ENCODE measurements at places on chromosomes 13 and 19.

GRCh38 chr19:17877696-17878095 lies 6.0 kb downstream of the SLC5A5 start:
- no peak for DNase-seq

DNA sequence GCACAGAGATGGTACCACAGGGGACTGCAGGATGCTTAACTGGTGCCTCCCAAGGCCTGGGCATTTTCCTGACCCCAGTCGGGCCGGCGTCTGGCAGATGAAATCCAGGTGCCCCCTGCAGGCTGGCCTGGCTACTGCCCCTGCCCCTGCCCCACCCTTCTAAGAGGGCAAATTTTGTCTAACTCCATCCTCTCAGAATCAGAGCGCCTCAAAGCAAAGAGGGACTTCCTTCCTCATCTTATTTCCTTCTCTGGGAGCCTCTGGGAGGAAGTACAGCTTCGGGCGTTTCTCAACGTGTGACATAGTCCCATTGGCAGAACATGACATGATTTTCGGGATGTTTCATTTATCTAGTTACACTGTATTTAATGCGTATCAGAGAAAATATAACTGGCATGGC lies 2.7 kb downstream of the PRKACA start:
- DNase-seq, result peak; percentile 67

- DNase-seq, result no peak
Observed at GRCh38 chr19:5333581-5334365, 6.8 kb downstream of the PTPRS start.

DNA sequence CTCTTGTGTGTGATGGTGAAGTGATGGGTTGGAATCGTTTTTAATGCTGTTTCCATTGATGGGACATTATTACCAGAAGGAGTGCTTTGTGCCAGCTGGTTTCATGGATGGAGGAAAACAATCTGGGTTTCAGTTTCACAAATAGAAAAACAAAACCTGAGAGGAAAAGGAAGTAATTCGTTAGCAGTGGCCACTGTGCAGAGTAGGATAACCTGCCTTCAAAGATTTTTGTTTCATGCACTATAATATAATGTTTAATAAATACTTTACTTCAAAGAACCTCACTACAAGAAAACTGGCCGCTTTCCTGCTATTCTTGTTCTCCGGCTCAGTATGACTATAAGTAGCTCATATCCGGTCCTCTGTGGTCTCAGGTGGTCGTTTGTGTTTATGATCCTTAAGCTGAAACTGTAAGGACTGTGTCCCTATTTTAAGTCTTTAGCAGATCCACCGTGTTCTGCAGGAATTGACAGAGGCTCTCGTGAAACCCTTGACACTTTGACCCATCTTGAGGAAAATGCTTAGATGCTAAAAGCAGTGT lies 104.7 kb downstream of the GGACT start:
- no peak for DNase-seq
